ENCODE measurements at places on chromosomes 5 and 9. TPM values are rescaled to one million over a fixed set of nuclear protein-coding genes. Genes with fewer than 3 reads are reported as not detected.

GRCh38 chr5:170049713-170050112, 56.0 kb upstream of the FOXI1 start:
- no peak for DNase-seq

- no peak for DNase-seq
These were observed 439.1 kb upstream of the KIF2A start for GRCh38 chr5:61866930-61867329.

DNA sequence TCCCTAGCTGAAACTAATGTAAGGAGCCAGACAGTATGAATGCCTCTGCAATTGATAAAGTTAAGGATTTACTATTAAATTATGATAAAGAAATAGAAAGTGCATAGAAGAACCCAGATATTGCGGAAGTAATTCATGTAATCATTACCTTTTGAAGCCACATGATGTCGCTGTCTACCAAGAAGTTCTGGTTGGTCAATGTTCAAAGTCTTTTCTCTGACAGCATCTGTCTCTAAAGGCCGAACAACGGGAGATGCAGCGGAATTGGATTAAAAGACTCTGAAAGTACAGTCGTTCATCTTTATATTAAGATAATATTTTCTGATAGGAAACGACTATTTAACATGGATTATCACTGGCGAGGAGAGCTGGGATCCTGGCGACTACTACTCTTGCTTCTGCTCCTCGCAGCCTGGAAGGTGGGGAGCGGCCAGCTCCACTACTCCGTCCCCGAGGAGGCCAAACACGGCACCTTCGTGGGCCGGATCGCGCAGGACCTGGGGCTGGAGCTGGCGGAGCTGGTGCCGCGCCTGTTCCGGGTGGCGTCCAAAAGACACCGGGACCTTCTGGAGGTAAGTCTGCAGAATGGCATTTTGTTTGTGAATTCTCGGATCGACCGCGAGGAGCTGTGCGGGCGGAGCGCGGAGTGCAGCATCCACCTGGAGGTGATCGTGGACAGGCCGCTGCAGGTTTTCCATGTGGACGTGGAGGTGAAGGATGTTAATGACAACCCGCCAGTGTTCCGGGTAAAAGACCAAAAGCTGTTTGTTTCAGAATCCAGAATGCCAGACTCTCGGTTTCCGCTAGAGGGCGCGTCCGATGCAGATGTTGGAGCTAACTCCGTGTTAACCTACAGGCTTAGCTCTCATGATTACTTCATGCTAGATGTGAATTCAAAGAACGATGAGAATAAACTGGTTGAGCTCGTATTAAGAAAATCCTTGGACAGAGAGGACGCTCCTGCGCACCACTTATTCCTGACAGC, at the start of gene PCDHA8:
Gene PCDHA8 (plus strand): TSS at position 210 of the 985 bp plus-strand sequence. CDS start 135 bp downstream, at position 345.
- DNase-seq, result no peak

DNA sequence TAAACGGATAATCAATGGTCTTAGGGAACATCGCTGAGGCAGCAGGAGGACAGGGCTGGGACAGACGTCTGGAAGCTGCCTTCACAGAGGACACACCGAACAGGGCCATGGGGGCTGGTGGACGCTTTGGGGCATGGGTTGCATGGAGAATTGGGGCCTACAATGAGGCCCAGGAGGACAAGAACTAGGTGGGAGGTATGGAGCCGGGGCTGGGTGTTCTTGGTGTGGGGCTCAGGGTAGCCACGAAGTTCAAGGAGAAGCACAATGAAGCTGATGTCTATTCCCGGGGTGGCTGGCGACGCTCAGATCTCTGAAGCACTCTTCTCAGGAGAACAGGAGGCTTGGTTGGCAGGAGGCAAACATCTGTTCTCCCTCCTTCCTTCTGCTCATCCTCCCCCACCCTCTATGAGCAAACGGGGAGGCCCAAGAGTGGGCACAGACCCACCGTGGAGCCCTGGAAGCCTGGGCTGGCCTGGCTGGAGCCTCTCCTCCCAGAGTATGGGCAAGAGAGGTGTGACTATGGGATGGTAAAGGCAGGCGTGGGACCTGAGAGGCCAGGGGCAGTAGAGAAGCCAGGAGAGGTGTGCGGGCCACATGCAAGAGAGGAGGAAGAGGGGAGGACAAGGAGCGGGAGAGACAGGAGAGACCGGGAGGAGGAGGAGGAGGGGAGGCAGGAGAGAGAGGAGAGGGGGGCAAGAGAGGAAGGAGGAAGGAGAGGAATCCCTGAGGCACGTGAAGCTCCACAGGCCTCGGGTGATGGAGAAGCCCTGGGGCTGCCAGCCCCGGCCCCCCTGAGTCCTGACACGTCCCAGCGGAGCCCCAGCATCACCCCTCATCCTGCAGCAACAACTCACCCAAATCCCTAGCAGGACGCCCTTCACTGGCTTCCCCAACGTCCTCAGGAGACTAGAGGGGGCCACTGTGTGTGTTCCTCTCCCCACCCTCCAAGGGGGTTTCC, 159.1 kb downstream of the OLFM1 start:
- DNase-seq, result peak; percentile 30

DNA sequence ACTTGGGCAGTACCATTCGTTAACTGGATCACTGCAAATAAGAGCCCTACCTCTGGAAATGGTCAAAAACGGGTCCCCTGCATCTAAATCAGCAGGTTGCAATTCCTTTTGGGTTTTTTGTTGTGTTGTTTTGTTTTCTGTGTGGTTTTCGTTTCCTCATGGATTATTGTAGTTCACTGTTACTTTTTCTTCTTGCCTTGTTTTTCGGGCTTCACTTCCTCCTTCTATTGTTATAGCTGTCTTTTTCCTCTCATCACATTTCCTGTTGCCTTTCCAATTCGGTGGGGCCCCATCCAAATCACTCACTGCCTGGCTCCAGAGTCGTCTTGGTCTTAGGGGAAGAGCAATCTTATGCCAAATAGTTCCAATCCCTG, 8.7 kb upstream of the SSBP2 start:
- no peak for DNase-seq

- DNase-seq, result no peak
These were observed 19.6 kb upstream of the ISOC1 start for GRCh38 chr5:129074903-129075302.

DNA sequence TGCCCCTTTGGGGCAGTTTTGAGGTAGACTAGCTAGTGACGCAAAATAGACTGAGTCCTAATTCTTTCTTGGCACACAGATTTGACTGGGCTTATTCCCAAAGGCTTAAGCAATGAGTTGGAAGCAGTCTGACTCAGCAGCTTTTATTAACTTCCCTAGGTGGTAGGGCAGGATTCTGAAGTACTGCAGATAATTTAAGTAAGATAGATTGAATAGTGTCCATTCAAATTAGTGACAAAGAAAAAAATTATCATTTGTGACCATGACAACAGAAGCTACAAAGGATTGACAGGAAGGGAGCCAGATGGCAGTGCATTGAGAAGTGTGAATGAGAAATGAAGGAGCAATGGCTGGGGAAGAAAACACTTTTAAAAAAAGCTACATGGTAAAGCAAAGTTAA, 649.4 kb downstream of the CDH9 start:
- DNase-seq, result no peak

The ERBIN gene
- total RNA-seq, result 42.3 TPM

Measured in right cardiac atrium (tissue), 5 donors.